ENCODE measurements at places on chromosomes 13 and 19. TPM values are rescaled to one million over a fixed set of nuclear protein-coding genes. Genes with fewer than 3 reads are reported as not detected.

DNA sequence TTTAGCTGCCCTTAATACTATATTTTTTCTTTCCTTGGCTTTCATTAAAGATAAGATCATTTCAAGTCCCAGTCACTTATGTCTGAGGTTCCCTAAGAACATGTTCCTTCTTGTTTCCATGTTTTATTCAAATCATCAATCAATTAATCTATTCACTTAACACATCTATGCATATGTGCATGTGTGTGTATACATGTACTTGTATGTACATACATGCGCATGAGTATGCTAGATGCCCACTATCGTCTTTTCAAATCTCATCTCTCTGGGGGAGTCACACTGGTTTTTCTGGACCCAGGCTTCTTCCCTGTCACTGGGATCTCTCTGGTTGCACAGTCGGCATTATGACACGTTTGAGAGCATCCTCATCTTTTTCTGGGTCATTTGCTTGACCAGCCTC is 108.9 kb downstream of the ZNF536 start:
- no peak for DNase-seq

DNA sequence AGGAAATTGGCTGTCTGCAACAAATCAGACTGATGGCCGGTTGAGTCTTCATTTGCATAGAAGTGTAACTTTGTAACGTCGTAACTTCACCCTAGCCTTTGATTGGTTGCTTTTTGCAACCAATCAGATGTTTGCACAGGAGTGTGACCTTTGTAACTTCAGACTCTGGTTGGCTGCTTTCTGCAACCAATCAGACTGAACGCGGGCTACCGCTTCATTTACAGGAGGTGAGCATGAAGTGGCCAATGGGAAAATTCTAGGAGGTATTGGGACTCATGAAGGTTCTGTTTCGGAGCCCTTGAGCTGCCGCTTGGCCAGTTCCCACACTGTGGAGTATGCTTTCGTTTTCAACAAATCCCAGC is 441 bp upstream of the ZNF559 start:
- peak; percentile 81 for DNase-seq

DNA sequence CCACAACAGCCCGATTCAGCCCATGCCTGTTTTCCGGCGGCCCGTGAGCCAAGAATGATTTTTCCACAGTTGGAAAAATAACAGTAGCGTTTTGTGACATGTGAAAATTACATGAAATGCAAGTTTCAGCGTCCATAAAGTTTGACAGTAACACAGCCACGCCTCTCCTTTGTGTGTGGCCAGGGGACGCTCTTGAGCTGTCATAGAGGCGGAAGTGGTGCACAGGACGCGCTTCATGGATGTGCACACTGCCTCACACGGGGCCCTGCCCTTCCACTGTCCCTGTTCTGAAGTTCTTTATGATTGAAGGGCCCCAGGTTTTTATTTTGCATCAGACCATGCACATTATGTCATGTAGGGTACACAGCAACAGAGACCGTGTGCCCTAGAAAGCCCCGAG is 12.4 kb upstream of the ELAVL1 start:
- DNase-seq = no peak

DNA sequence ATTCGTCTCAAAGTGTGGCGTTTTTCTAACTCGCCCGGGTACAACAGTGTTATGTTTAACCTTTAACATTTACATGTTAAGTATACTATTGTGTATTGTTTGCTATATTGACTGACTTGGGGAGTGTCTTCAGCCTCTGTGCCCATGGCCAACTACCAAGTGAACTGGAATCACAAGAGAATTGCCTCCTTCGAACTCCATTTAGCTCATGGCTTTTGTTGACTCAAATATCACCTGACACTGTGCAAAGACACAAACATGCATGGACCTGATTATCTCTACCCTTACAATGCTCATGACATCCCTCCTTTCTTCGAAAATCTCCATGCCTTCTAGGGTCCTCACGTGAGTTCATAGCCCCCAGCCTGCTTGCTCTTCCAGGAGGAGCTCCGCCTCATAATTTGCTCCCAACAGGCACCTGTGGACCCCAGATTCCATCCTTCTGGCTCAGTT is 704 bp downstream of the ZNF814 start:
- peak; percentile 33 for DNase-seq

DNA sequence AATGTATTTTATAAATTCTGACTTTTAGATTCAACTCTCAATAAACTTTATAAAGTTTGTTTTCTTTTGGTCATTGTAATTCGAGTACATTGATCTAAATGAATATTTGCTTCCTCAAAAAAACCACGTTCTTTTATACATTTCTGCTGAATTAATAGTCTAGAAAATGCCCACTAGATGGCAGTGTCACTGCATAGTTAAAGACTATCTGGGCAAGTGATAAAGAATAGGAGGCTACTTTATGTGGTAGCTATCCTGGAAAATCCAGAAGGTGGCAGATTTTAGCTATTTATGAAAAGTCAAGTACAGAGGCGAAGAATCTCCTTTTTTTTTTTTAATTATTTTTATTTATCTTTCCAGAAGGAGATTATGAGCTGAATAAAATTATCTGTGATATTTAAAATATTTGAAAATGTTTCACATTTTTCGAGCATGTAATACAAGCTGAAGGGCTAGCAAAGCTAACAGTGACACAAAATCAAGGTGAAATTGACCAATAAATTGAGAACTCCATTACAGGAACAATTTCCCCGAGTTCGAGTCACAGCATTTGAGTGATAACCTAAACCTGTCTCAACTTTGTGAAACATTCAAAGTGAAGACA is 221.8 kb downstream of the OLFM4 start:
- DNase-seq = peak; percentile 92

DNA sequence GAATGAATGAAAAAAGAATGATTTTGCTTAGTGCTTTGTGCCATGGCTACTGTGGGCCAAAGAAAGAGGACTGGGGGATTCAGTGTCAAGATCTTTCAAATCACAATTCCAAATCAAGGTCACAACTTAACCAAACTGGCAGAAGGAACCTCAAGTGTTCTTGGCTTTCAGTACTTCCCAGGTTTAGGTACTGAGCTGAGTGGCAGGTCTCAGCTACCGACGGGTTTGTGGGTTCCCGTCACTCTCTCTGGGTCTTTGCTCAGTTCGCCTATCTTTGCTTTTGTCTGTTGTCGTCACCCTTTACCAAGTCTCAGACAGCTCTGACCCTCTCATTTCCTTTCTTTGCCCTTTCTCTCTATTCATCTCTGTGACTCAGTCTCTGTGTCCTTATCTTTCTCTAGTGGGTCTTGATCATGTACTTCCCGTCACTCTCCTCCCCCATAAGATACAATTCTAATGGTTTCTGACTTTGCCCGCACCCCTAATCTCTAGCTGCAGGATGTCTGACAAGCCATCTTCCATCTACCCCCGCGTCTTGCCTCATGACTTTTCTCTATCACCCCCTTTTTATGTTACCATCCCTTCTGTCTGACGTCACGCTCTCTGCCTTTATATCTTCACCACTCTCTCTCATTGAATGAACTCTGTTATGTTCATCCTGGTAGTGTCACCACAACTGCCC is 33.3 kb upstream of the LRRC4B start:
- no peak for DNase-seq

DNA sequence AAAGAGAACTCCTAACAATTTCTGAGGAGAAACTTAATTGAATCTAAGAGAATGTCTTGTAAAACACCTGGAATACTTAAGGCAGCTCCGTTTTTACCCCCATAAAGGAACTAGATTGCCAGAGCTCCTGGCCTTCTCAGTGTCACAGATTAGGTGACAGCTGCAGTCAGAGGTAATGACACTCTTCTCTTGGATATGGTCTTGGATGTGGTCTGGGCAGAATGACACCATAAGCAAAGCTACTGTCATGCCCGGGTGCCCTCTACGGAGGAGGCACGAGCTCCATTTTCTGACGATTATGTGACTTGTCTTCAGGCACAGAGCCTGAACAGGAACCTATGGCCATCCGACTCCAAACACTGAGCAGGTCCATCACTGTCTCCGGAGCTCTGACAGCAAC is 46.7 kb downstream of the STK24 start:
- DNase-seq = no peak

- DNase-seq = no peak
Measured at GRCh38 chr13:45928176-45928575, 76.6 kb upstream of the SIAH3 start.

DNA sequence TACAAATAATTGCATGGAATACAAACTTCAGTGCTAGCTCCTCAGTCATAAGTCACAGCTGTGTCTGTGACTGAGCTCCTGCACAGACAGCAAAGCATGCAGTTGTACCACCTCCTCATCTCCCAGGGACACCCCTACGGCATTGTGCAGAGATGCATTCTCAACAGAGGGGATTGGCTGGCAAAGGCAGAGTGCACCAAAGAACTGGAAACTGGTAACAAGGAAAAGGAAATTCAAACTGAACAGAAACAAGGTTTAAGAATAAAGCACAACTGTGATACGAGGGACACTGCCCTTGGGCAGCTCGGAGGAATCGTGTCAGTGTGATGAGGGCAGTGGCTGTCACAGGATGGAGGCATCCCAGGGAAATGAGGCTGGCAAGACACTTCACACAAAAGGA is 126.1 kb upstream of the SOX1 start:
- DNase-seq = no peak

DNA sequence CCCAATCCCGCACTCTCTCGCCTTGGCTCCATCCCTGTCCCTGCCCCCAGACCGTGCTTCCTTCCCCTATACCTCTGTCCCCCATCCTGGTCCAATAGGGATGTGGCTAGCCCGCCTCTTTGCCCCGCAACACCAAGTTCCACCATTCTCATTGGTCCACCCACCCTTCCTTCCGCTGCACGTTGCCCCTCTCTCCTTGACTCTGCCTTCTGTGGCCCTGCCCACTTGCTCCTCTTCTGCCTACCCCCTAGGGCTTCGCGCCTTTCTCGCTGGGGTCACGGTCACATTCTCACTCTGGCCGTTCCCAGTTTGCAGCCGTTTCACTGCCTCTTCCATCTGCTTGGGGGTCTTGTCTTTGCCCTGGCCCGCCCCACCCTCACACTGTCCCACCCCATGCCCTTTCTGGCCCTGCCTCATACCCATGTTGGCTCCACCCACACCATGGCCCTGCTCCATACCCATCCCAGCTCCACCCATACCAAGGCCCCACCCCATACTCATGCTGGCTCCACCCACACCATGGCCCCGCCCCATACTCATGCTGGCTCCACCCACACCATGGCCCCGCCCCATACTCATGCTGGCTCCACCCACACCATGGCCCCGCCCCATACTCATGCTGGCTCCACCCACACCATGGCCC is 4.5 kb upstream of the ARHGAP45 start:
- DNase-seq = no peak

DNA sequence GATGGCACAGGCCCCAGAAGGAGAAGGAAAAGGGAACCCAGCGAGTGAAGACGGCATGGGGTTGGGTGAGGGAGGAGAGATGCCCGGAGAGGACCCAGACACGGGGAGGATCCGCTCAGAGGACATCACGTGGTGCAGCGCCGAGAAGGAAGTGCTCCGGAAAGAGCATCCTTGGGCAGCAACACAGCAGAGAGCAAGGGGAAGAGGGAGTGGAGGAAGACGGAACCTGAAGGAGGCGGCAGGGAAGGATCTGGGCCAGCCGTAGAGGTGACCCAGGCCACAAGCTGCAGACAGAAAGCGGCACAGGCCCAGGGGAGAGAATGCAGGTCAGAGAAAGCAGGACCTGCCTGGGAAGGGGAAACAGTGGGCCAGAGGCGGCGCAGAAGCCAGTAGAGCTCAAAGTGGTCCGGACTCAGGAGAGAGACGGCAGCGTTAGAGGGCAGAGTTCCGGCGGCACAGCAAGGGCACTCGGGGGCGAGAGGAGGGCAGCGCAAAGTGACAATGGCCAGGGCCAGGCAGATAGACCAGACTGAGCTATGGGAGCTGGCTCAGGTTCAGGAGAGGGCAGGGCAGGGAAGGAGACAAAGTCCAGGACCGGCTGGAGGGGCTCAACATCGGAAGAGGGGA is 1.1 kb downstream of the PPP1R12C start:
- DNase-seq = peak; percentile 71

DNA sequence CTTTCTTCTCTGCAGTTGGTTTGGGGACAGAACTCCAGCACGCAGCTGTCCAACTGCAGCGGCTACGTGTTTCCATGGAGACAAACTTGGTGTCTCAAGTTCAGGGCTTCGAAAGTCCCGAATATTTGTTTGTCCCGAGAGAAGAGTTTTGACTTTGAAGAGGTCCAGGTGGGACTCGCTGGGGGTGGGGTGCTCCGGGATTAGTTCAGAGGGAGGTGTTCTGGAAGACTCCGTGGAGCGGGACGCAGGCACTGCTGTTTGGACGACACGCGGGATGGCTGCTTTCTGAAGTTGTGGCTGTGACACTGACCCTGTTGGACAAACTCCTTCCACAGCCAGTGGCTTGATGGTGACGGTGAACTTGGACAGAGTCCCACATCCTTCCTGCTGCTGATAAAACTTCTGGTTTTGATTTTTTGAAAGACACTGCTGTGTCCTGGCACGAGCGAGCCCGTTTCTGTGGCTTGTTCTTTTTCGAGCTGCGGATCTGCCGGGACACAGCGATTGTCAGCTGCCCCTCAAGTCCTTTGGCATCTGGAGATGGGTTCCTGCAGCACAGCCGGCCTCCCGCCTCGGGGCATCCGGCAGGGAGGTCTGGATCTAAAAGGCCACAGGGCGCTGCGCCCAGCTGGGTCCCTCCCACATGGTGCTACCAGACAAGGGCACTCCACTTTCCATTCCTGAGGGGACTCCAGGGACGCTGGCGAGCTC is 15.9 kb upstream of the RANBP3 start:
- DNase-seq = peak; percentile 88

- no peak for DNase-seq
Measured at GRCh38 chr19:4650159-4650558, 10.8 kb downstream of the TNFAIP8L1 start.

- DNase-seq = no peak
Measured at GRCh38 chr19:45794627-45795026, 2.0 kb upstream of the DMWD start.

DNA sequence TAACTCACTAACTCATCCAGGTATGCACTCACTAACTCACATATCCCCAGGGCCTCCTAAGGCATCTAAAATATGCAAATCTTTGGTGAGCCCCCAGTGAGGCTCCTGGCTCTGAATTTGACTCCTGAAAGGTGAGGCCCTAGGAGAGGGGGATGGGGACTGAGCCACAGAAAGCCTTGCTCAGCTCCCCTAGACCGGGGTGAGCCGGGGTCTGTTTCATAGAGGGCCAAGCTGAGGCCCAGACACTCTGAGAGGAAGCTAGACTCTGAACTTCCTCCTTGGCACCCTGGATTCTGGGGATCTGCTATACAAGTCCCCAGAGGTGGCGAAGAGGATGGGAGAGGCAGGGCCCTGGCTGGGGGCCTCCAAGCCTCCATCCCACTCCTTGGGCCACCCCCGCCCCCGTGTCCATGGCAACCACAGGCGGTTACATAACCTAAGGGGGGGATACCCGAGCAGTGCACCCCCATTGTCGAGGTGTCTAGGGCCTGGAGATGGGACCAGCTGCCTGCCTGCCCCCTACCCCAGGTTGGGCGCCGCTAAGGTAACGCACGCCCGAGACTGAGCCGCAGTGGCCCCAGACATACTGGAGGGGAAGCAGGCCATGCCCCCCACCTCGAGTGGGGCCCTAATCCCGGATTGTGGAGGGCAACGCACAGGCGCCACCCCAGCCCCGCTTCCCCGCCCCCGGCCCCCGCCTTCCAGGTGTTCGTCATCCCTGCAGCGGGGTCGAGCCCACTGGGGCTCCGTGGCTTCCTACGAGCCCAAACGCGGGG is 646 bp downstream of the ABHD8 start:
- no peak for DNase-seq

BST2 gene
- 6.3 TPM for total RNA-seq

C19orf25 gene
- total RNA-seq = 14.6 TPM

ZNF571 gene
- 7.9 TPM for total RNA-seq

AXL gene
- 57.3 TPM for total RNA-seq

HPN gene
- not detected for total RNA-seq

HS6ST3 gene
- total RNA-seq = 1.8 TPM

SYCN gene
- not detected for total RNA-seq

ZNF627 gene
- 21.1 TPM for total RNA-seq

DPF1 gene
- total RNA-seq = 0.92 TPM

C1QTNF9B gene
- not detected for total RNA-seq

All from tongue (tissue), 3 donors.